ENCODE measurements at places on chromosomes 3 and 15. TPM values are rescaled to one million over a fixed set of nuclear protein-coding genes. Genes with fewer than 3 reads are reported as not detected.

Gene PLD1
- 21.8 TPM for total RNA-seq

Gene SENP7
- 28.6 TPM for total RNA-seq

Gene EOMES
- not detected for total RNA-seq

Gene ANKRD34C
- total RNA-seq = not detected

Gene EXD1
- total RNA-seq = not detected
